ENCODE measurements at places on chromosomes 3 and 15.
A peak's percentile ranks its signal among the peaks of the same experiment; 100 is the strongest.

GRCh38 chr15:61158504-61159407 is 70.3 kb downstream of the RORA start:
- no peak overlapping the region for H3K27ac ChIP-seq
- no peaks in the 10 kb centered on the region for H3K4me1 ChIP-seq
- no peaks in the 10 kb centered on the region for H3K36me3 ChIP-seq
- peaks cover 12% of the 10 kb centered on the region for H3K27me3 ChIP-seq
- no peak overlapping the region for H3K4me3 ChIP-seq

GRCh38 chr3:9590282-9590791 is 36.7 kb upstream of the LHFPL4 start:
- no peaks in the 10 kb centered on the region for H3K36me3 ChIP-seq
- no peaks in the 10 kb centered on the region for H3K4me1 ChIP-seq
- no peak overlapping the region for H3K27ac ChIP-seq
- peaks cover 3% of the 10 kb centered on the region for H3K27me3 ChIP-seq

DNA sequence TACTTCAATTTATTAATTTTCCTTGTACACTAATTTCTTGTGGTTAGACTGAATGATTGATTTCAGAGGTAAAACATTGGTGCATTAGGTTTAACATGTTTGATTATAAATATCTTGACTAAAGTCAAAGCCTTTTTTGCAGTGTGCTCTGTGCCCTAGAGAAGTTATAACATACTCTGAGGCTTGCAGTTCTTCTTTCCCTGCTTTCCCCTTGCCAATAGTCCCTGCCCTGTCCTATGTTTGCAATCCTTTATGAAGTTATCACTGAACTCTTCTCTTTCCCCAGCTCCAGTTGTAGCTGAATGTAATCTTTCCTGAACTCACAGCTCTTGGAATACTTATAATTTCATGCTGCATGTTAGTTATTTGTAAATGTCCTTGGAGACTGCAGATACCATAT is 35.6 kb downstream of the USP3 start:
- H3K4me3 ChIP-seq, result no peak overlapping the region
- peaks cover 8% of the 10 kb centered on the region for H3K4me1 ChIP-seq

DNA sequence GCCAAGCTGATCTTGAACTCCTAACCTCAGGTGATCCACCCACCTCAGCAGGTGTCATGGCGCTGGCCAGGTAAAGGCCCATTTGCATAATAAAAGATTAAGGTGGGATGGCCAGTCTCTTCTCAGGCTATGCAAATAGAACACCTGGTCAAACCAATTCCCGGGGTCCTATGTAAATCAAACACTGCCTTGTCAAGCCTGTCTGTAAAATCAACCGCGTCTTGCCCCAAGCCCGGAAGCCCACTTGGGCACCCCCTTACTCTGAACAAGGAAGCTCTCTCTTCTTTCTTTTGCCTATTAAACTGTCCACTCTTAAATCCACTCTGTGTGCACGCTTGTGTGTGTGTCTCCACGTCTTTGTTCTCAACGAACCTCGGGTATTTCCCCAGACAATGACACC is 13.0 kb upstream of the POC1A start:
- H3K4me3 ChIP-seq, result no peak overlapping the region
- no peak for DNase-seq
- no peak overlapping the region for H3K27ac ChIP-seq
- H3K27me3 ChIP-seq, result no peaks in the 10 kb centered on the region
- peaks cover 4% of the 10 kb centered on the region for H3K4me1 ChIP-seq
- H3K36me3 ChIP-seq, result no peaks in the 10 kb centered on the region

DNA sequence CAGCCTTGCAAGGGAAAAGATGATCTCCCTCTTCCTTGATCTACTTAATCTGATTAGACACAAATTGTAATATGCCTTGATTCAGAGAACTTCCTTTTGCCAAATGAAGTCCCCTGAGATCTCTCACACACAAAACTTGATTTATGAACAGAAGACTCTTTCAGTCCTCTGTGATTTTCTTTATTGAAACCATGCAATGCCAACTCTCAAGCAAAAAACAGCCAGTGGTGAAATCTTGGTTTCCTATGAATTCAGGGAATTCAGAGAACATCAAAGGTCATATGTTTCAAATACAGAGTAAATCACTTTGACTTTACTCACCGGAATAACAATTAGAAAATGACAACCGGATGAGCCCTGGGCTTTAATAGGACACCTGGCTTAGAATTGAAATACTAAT is 211.7 kb downstream of the ABHD5 start:
- H3K27ac ChIP-seq, result no peak overlapping the region
- H3K4me1 ChIP-seq, result no peaks in the 10 kb centered on the region
- H3K27me3 ChIP-seq, result peaks cover 49% of the 10 kb centered on the region
- no peak for DNase-seq

- H3K36me3 ChIP-seq, result no peaks in the 10 kb centered on the region
- H3K27me3 ChIP-seq, result peaks cover 54% of the 10 kb centered on the region
- DNase-seq, result no peak
- no peak overlapping the region for H3K4me3 ChIP-seq
- H3K27ac ChIP-seq, result no peak overlapping the region
Observed at GRCh38 chr3:126533506-126533905, 9.6 kb downstream of the CHST13 start.

DNA sequence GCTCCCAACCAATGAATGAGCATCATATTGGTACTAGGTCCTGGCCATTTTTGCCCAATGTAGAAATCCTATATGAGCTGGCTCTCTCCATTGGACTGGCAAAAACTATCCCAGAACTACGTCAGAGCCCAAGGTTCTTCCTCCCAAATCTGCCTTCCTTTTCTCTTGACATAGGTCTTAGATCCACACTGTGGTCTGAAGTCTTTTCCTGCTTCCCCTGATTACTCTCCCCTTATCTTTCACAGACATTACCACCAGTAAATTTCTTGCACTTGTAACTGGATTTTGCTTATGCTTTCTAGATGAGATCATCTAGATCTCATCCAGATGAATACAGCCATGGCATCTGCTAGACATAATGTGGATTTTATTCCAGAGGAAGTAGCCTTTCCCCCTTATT is 141.2 kb upstream of the GADL1 start:
- peaks cover 6% of the 10 kb centered on the region for H3K4me1 ChIP-seq
- DNase-seq, result no peak
- H3K27ac ChIP-seq, result no peak overlapping the region
- no peaks in the 10 kb centered on the region for H3K36me3 ChIP-seq

GRCh38 chr3:127751163-127751621 is 71.1 kb downstream of the MGLL start:
- peaks cover 14% of the 10 kb centered on the region for H3K4me1 ChIP-seq
- H3K27ac ChIP-seq, result no peak overlapping the region
- no peaks in the 10 kb centered on the region for H3K27me3 ChIP-seq
- no peak overlapping the region for H3K4me3 ChIP-seq
- no peaks in the 10 kb centered on the region for H3K36me3 ChIP-seq

- DNase-seq, result no peak
- H3K4me3 ChIP-seq, result no peak overlapping the region
- H3K27ac ChIP-seq, result peak overlapping the region; percentile 91
Observed at GRCh38 chr3:156627946-156628569, 46.3 kb upstream of the TIPARP start.

DNA sequence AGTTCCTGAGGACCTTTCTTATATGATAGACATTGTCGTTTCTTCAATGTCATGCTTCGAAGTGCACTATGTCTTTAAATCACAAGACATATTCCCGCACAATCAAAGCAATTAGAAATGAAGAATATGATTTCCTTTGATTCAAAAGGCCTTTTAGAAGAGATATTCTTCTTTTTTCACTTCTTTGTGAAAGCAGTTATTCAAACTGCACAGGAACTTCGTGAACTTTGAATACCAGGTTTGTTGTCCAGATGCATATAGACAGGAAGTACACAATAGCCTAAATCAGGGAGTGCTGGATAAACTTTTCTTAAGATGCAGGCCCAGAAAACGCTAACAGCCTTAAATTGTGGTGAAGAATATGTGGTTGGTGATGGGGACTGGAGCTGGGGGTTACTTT is 591.1 kb upstream of the NAALADL2 start:
- no peaks in the 10 kb centered on the region for H3K36me3 ChIP-seq
- DNase-seq, result no peak

Measured in mesothelial cell of epicardium (in vitro differentiated cells).